Activated B cell treated with CpG ODN at 0.5 μM for 24 hours (primary cell): ENCODE measurements at places on chromosomes 7 and 10.

DNA sequence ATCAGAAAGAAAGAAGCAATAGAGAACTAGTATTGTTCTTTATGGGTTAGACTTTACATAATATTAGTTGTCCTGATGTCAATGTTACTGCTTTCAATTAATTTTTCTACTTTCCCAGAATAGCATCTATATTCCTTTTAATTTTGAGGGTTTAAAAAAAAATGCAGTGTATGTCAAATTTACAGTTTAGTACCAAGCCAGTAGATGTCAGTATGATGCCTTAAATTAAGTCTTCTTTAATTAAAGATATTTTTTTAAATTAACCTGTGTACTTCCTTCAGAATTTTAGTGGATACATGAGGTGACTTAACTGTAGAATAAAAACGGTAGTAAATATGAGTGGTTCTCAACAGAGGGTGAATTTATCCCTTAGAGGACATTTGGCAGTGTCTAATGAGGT lies 35.2 kb upstream of the STOX1 start:
- DNase-seq, result no peak

DNA sequence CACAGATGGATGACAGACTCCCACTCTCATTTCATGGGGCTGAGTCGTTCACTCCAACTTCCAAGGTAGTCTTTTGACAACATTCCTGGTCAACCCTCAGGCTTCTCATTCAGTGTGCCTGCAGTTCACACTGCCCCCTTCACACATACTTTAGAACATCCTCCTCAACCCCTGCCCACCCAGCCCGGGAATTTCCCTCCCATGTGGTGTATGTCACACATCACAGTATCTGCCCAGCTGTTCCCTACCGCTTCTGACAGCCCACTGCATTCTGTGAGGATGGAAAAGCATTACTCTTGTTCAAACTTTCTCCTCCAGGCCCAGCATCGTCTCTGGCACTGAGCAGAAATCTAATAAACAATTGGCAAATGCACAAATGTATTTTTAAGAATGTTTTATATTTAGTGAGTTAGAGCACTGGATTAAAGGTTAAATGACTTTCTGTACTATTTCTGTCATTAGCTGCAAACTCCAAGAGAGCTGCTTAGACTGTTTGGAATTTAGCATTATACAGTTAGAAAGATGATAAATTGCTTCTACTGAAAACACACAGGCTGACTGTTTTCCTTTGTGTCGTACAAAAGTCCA lies 110.4 kb downstream of the SFMBT2 start:
- DNase-seq, result no peak

- DNase-seq, result no peak
These were observed 7.7 kb upstream of the BET1 start for GRCh38 chr7:94011714-94012353.

- DNase-seq, result no peak
These were observed 331.9 kb upstream of the PRKCQ start for GRCh38 chr10:6912021-6912420.

GRCh38 chr10:73623056-73623455 lies 18.2 kb downstream of the MYOZ1 start:
- no peak for DNase-seq
